NCI-H2029 treated with DMSO at 0.1 percent for 48 hours (cell line): ENCODE measurements at places on chromosomes 4 and X.

- DNase-seq = no peak
Observed at GRCh38 chrX:27917713-27918500, 63.3 kb downstream of the DCAF8L1 start.

- DNase-seq = no peak
Observed at GRCh38 chrX:11423362-11423818, 130.2 kb downstream of the AMELX start.

DNA sequence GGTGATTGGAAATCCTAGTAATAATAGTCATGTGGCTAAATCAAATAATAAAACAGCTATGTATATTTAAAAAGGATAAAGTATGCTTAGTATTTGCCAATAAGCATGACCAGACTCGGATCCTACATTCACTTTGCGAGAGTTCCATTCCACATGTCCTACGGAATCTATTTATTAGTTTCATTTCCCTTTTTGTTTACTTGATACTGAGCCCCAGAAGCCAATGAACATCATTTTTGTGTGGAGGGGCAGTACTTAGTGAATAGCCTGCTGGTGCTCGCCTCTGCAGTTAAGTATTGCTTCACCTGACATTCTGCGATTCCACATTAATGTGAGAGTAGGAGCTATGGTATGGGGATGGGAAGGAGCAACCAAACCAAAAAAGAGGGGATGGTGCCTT lies 58.5 kb upstream of the NAP1L5 start:
- no peak for DNase-seq

- DNase-seq = no peak
Observed at GRCh38 chr4:173934933-173935620, 348.4 kb downstream of the FBXO8 start.

GRCh38 chr4:76201276-76201675 lies 12.3 kb downstream of the SCARB2 start:
- no peak for DNase-seq

DNA sequence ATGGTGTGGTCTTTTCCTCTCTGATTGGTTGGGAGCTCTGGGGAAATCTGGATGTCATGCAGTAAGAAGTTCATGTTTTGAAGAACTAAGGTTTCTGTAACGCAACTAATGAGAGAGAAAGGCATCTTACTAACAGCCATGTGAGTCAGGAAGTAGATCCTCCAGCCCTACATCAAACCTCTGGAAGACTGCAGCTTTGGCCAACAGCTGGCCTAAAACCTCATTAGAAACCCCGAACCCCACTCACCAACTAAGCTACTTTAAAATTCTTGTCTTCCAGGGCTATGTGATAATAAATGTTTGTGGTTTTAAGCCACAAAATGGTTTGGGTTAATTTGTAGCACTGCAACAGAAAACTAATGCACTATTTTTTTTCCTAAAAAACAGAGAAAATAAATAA lies 549.0 kb upstream of the GRID2 start:
- DNase-seq = no peak

DNA sequence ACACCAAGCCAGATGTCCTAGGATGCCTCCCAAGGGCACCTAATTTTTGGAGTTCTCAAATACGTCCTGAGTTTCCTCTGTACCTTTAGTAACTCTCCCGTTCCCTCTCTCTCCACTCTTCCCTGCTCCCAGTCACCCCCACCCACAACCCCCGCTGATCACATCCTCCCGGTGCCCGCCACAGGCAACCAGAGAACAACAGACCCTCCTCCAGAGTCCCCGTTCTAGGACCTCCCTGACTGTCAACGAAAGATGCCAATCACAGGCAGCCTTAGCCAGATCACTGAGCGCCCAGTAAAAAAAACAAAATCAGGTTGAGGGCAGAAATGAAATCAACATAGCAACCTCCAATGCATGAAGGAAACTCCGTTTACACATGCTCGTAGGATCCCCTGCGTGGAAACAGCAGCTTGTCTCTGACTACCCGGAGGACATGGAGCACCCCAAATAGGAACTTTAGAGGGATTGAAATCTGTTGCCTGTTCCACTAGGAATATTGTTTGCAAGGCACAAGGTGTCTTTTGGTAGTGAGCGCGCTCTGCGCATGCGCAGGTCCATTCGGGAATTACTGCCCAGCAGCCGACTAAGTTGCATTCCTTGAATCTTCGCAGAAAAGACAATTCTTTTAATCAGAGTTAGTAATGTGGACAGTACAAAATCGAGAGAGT lies at the start of gene GABRB1:
TSS of gene GABRB1 (plus strand) at position 557 of the 668 bp plus-strand sequence.
- DNase-seq = no peak

DNA sequence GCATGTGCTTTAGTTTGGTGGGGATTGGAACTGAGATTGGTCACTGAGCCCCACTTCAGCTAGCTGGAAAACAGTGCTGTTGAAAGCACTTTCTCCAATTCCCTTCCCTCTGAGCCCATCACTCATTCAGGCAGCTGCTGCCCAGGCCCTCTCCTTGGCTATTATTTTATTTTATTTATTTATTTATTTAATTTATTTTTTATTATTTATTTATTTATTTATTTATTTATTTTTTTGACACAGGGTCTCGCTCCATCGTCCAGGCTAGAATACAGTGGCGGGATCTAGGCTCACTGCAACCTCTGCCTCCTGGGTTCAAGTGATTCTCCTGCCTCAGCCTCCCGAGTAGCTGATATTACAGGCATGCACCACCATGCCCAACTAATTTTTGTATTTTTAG lies 51.8 kb upstream of the RBPJ start:
- no peak for DNase-seq

GRCh38 chrX:139850968-139851367 lies 81.9 kb downstream of the ATP11C start:
- DNase-seq = no peak
